ENCODE measurements at places on chromosomes 7 and 10.

DNA sequence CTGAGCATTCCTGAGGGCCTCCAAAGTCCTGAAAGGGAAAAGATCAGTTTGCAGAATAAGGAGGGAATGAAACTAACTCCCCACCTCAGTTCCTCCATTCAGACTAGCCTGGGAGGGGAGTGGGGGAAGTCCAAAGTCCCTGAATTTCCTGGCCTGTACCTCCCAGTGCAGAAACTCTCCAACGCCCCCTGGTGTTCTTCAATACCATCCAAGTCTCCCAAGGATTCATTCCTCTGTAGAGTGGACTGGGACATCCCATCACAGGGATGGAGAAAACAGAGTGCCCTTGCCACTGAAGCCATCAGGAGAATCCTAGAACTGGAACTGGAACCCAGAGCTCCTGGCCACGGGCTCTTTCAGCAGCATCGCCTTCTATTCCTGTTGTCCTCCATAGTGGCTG, 1.6 kb upstream of the COL13A1 start:
- DNase-seq = no peak

GRCh38 chr7:39407137-39407536, 159.1 kb upstream of the YAE1 start:
- no peak for DNase-seq

- no peak for DNase-seq
Measured at GRCh38 chr10:51748959-51749358, 49.6 kb upstream of the CSTF2T start.

DNA sequence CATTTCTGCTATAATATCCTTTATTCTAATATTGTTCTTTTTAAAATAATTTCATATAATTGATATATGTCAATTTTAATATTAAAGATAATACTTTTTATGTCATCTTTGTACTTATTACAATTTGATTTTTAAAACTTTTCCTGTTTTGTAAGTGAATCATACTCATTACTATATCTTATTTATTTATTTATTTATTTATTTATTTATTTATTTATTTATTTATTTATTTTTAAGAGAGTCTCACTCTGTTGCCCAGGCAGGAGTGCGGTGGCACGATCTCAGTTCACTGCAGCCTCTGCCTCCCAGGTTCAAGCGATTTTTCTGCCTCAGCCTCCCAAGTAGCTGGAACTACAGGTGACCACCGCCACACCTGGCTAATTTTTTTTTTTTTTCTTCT, 215.3 kb downstream of the SUGCT start:
- no peak for DNase-seq

DNA sequence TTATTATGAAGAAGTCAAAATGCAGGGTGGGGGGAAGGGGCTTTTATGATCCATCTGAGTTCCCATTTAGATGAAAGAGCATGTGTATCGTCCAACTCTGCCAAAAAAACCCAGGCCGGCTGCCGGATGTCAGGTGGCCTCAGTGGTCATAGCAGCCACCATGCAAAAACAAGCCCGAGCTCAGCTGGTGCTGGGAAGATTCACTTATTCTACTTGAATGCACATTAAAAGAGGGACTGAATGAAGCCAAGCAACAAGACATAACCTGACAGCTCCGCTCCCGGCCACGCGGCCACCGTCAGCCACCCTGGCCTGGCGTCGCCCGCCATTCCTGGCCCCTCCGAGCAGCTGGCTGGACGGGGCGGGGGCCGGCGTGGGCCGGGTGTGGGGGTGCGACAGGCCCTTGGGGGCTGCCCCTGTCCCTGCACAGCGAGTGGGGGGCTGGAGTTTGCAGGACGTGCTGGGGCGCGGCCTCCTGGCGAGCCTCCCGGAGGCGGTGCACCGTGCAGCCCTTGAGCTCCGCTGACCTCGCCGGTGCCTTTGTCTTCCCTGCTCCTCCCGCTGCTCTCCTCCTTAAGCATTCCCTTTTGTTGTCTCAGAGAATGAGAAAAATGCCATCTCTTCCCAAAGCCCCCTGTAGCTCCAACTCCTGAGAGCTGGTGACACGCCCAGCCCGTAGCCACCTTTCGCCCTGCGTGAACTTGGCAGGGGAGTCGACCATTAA, 67.8 kb downstream of the EBF3 start:
- no peak for DNase-seq

GRCh38 chr7:96059075-96059474, 262.8 kb downstream of the SLC25A13 start:
- DNase-seq = no peak

Data from cerebellar nuclear complex (tissue), 1 donor.